Epithelial cell of esophagus (primary cell): ENCODE measurements at places on chromosomes 2 and 18.

DNA sequence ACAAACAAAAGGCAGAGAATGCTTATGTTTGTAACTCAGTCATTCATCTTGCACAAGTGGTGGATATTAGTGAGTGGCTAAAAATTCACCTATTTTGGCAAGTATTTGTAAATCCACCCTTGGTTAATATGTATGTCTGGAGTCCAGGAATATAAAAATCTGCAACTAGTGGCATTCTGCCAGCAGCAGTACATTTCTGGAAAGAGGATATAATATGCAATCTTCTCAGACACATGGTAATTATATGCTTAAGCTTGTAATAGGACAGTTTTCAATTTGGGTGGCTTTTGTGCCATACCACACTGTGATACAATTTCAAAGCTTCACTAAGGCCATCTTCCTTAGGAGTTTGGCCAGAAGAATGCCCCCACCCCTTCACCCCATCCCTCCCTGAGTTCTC, 693.3 kb downstream of the MBD2 start:
- no peak for DNase-seq

GRCh38 chr18:76464281-76465259, 30.5 kb downstream of the ZNF516 start:
- DNase-seq: no peak

DNA sequence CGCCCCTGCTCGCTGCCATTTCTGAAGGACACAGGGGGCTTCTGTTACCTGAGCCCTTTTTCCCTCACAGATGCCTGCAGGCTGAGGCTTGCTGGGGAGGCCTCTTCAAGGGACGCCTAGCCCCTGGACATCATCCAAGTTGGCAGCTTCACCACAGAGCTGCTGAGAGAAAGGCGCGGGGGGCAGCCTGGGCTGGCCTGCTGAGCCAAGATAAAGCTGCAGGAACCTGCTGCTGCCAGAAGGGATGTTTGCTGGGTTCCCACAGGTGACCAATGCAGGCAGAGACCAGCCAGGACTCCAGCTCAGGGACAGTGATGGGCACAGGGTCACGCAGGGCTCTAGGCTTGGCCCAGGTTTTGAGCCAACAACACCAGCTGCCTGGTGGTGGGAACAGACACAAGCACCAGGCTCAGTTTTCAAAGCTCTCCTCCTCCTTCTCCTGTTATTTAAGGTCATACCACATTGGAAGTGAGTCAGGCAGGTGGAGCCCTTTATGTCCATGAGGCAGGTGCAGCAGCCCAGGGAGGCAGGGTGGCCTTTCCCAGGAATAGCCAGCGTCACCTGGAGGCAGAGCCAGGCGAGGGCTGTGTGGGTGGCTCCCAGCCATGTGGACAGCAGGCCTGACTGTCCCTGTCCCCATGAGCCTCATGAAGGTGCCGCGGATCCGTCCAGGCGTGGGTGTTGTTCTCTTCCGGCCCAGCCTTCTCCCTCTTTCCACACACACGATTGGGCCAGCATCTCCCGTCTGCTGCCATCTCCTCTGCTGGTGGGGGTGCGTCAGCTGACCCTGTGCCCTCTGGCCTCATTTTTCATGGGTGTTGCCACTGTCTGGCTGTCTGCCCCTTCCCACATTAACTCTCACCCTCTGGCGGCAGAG, 515.5 kb upstream of the MYT1L start:
- DNase-seq: peak; percentile 45

- peak; percentile 73 for DNase-seq
Measured at GRCh38 chr2:33108483-33109443, 162.0 kb downstream of the LTBP1 start.

GRCh38 chr2:51903728-51904127, 871.8 kb upstream of the NRXN1 start:
- no peak for DNase-seq

- DNase-seq: no peak
Measured at GRCh38 chr2:62054916-62055450, 140.9 kb upstream of the B3GNT2 start.

DNA sequence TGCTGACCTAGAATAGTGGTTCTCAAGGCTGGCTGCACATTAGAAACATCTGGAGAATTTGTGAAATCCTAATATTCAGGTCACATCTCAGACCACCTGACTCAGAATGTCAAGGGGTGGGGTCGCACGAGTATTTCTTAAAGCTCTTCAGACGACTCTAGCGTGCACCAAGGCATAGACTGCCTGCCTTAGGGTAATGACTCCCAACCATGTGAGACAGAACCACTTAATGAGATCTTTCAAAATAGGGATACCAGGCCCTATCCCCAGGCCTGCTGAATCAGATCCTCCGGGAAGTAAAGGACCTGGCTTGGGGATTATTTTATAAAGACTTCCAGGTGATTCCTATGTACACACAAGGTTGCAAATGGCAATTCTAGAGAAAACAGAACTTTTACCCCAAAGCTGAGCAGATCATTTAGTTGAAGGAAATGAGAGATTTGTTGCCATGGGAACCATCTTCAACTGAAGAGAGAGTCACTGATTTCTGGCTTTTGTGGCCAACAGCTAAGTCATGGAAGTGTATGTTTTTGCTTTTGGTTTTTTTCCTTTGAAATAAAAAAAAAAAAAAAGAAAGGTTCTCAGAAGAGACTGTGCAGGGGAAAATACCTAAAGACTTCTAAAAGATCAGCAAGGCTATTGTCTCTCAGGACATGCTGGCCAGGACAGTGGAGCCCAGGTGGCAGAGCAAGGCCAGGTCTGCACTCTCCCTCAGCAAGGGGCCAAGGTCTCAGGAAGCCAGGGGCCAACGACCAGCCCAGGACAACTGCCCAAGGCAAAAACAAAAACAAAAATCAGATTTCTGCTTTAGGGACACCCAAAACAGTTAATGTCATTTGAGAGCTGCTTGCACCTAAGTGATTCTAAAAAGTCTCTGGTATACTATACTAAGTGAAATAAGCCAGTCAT, 15.3 kb upstream of the LOXHD1 start:
- no peak for DNase-seq

GRCh38 chr2:215283221-215283620, 28.6 kb upstream of the ATIC start:
- DNase-seq: no peak

DNA sequence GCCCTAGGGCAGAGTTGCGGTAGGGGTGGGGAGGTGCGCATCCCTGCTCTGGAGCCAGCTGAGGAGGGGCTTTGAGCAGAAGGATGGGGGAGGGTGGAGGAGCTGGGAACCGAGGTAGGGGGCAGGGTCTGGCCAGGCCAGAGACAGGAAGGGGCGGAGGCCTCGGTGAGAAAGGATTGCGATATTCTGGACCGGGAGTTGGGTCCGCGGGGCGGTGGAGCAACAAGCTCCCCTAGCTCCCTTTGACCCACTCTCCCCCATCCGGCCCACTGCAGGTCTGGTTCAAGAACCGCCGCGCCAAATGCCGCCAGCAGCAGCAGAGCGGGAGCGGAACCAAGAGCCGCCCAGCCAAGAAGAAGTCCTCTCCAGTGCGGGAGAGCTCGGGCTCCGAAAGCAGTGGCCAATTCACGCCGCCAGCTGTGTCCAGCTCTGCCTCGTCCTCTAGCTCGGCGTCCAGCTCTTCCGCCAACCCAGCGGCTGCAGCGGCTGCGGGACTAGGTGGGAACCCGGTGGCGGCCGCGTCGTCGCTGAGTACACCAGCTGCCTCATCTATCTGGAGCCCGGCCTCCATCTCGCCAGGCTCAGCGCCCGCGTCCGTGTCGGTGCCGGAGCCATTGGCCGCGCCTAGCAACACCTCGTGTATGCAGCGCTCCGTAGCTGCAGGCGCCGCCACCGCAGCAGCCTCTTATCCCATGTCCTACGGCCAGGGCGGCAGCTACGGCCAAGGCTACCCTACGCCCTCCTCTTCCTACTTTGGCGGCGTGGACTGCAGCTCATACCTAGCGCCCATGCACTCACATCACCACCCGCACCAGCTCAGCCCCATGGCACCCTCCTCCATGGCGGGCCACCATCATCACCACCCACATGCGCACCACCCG, 4.8 kb downstream of the OTX1 start:
- DNase-seq: no peak

GRCh38 chr18:56861244-56861643, 210.1 kb downstream of the WDR7 start:
- DNase-seq: no peak

- DNase-seq: no peak
Measured at GRCh38 chr2:232667989-232668583, 29.0 kb upstream of the GIGYF2 start.

DNA sequence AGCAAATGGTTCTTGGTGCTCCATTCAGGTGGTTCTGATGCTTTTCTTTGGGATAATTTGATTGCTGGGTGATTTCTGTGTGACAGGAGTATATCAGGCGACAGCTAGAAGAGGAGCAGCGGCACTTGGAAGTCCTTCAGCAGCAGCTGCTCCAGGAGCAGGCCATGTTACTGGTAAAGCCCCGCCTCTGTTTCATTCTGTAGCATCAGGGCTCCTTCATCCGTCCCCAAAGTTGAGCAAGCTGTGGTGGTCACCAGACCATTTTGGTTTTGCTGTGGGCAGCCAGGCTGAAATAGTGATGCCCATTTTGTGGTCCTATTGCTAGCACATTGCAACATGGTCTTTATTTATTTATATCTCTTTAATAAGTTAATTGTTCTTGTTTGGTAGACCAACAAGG, 132.8 kb upstream of the IL1R2 start:
- no peak for DNase-seq

- DNase-seq: no peak
Measured at GRCh38 chr2:237411683-237412423, 2.1 kb downstream of the COL6A3 start.

DNA sequence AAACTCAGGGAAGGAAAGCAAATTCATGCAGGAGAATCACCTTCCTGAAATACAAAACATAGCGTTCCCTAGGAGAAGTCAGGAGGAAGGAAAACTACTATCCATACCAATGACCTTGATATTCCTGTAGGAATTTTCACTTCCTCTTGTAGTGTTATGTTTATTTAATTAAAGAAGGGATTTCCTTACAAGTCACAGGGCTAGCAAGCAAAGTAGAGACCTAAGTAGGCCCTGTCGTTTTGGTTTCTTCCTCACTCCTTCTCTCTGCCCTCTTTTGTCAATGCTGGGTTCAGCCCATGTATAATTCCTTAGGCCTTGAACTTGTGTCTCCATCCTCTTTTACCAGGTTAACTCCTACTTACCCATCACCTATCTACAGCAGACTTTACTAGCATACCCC, 435.2 kb upstream of the LRATD1 start:
- DNase-seq: no peak

DNA sequence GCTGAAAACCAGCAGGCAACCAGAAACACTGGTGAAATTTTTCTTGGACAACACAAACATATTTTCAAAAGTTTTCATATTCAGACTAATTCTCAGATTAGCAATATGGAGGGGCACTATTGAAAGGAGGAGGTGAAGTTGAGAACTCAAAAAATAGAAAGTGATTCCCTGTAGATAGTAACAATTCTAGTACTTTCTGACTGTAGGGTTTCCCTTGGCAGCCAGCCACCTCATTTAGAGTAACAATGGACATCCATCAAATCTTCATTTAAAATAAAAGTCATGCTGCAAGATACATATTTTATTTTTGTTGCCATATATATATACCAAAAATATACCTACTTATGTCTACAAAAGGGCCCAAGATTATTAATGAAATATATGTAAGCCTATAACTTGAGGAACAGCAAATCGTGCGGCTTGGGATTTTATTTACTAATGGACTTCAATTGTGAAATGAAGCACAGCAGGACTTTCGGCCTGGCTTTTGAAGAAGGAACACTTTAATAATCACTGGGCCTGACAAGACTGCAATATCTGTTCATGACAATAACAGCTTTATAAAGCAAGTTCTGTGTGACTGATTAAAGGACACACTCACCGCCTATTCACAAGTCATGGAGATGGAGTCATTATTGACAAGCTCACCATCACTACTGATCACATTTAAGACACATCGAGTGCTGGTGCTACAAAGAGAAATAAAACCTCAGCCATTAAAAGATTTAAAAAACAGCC, 6.8 kb upstream of the NR4A2 start:
- DNase-seq: peak; percentile 18

DNA sequence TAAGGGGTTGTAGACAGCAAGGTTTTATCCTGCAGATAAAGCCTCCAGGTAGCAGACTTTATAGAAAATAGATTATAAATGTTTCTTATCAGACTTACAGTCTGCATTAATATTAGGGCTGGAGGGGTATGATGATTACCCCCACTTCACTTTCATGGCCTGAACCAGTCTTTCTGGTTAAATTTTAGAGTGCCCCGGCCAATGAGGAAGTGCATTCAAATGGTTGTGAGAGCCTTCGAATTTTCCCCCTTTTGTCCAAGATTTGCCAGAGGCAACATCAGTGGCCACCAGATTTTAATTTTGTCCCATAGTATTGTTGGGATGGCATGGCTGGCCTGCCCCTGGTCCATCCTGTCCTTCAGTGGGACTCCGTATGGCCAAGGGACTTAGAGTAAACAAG, 31.6 kb downstream of the COMMD1 start:
- DNase-seq: no peak

- DNase-seq: no peak
Measured at GRCh38 chr18:61531182-61531581, 198.0 kb downstream of the CDH20 start.

- DNase-seq: peak; percentile 51
Measured at GRCh38 chr2:109613081-109613921, 465 bp downstream of the SEPTIN10 start.

- DNase-seq: no peak
Measured at GRCh38 chr18:54948350-54948837, 10.9 kb downstream of the CCDC68 start.

DNA sequence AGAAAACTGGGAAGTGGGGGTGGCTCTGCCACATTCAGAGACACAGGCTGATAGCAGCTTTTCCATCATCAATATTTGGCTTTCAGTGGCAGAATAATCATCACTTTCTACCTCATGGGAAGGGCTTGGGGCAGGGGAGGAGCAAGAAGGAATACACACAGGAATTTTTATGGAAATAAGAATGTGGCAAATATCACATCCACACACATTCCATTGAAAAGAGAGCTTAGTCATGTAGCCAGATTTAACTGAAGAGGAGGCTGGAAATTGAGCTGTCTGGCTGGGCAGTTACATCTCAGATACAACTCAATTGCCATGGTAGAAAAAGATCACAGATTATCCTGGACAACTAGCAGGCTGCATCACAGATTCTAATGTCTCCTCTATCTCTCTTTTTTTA, 1474.0 kb upstream of the ACVR2A start:
- DNase-seq: no peak

DNA sequence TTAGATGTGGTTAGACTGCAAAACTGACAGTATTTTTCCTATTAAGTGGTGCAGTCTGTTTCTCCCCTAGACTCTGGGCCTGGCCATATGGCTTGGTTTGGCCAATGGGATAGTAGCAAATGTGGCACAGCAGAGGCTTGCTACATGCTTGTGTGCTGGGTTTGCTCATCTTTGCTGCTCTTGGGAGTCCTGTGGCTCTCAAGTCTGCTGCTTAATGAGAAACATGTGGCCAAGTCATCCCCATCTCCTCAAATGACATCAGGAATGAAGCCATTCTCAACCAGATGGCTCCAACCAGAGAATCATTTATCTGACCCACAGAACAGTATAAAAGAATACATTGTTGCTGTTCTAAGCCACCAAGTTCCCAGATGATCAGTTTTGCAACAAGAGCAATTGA, 57.1 kb upstream of the PAX3 start:
- DNase-seq: no peak
